ENCODE measurements at places on chromosomes 13 and 19.
A peak's percentile ranks its signal among the peaks of the same experiment; 100 is the strongest.

GRCh38 chr13:34507630-34508029 lies 434.4 kb upstream of the NBEA start:
- no peaks in the 10 kb centered on the region for H3K36me3 ChIP-seq
- no peaks in the 10 kb centered on the region for H3K4me1 ChIP-seq
- no peak overlapping the region for H3K27ac ChIP-seq

GRCh38 chr19:53102206-53102755 lies 941 bp downstream of the ZNF160 start:
- peak overlapping the region; percentile 85 for H3K4me3 ChIP-seq
- DNase-seq: no peak
- H3K27me3 ChIP-seq: no peaks in the 10 kb centered on the region
- H3K36me3 ChIP-seq: peaks cover 46% of the 10 kb centered on the region
- H3K4me1 ChIP-seq: peaks cover 34% of the 10 kb centered on the region

- no peak overlapping the region for H3K4me3 ChIP-seq
- no peaks in the 10 kb centered on the region for H3K27me3 ChIP-seq
- no peak for DNase-seq
- peak overlapping the region; percentile 69 for H3K27ac ChIP-seq
- H3K4me1 ChIP-seq: peaks cover 7% of the 10 kb centered on the region
These were observed 15.7 kb upstream of the TEX29 start for GRCh38 chr13:111304603-111305289.

DNA sequence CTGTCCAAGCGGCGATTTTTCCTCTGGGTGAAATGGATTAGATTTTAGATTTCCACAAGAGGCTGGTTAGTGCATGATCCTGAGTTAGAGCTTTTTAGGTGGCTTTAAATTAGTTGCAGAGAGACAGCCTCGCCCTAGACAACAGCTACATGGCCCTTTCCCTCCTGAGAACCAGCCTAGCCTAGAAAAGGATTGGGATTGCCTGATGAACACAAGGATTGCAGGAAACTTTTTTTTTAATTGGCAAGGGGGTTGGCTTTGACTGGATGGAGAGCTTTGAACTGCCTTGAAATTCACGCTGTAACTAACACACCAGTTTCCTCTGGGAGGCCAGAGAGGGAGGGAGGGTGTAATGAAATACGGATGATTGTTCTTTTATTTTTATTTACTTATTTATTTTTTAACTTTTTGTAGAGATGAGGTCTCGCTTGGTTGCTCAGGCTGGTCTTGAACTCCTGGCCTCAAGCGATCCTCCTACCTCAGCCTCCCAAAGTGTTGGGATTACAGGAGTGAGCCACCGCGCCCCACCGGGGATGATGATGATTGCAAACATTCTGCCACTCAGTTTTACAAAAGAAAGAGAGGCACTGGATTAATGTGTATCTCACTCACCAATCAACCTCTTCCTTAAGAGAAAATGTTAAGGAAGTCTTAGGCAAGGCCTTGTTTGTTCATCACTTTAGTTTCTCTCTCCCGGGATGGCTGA lies 1.9 kb downstream of the LDLR start:
- DNase-seq: no peak
- H3K4me3 ChIP-seq: peak overlapping the region; percentile 93
- peaks cover 55% of the 10 kb centered on the region for H3K4me1 ChIP-seq

DNA sequence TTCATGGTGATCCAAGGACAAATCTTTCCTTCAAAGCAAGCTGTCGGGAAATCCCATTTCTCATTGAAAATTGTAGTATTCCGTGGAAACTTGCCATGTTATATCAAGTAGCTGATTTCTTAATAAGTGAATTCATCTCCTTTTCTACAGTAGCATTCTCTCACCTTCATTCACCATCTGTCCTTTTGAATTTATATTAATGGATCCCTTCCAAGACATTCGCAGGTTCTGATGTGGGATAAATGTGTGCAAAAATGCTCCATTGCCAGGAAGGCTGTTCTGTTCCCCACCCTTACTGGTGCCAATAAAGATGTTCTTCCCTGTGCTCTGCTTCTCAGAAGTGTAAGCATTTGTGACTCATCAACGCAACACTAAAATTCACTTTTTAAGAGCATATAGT lies 36.2 kb downstream of the AMER2 start:
- no peaks in the 10 kb centered on the region for H3K4me1 ChIP-seq
- no peak for DNase-seq
- peaks cover 37% of the 10 kb centered on the region for H3K27me3 ChIP-seq

DNA sequence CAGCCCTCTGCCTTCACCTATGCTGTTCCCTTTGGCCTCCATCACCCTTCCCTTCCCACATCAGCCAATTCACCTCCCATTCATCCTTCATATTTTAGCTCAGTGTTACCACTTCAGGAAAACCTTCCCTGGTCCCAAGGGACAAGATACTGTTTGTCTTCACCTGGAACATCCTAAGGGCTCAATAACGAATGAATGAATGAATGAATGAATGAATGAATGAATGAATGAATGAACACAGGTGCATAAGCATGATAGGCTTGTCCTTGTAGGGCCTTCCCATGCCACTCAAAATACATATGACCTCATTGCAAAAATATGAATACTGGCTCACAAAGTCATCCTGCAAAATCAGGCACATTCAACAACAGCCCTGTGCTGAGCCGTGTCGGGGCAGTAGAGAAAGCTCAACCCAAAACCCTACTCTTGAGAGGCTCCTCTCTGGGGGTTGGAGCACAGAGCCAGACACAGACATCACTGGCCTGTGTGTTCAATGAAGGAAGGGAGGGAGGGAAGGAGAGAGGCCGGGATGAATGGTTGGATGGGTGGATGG lies 33.7 kb upstream of the TPM4 start:
- no peaks in the 10 kb centered on the region for H3K36me3 ChIP-seq
- H3K27ac ChIP-seq: no peak overlapping the region
- no peak overlapping the region for H3K4me3 ChIP-seq

GRCh38 chr19:40945645-40946044 lies 45.4 kb upstream of the CYP2B6 start:
- H3K27me3 ChIP-seq: peaks cover 16% of the 10 kb centered on the region
- no peaks in the 10 kb centered on the region for H3K36me3 ChIP-seq
- DNase-seq: no peak
- no peak overlapping the region for H3K27ac ChIP-seq

DNA sequence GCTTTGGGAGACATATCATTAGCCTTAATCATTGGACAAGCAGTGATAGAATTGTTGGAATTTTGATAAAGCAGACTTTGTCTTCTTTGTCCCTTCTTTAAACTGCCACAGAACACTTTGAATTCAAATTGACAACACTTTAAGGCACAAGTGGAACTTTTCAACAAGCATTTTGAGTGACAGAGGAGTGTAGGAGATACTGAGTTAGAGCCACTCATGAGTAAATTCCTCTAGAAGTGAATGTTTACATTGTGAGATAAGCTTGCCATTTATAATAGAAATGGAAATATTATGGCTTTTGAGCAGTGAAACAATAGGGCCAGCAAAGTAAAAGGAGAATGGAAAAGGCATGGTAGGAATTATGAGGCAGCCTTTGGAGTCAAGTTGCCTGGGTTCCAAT lies 515.8 kb downstream of the SLITRK6 start:
- H3K27me3 ChIP-seq: no peaks in the 10 kb centered on the region
- no peak overlapping the region for H3K27ac ChIP-seq
- H3K36me3 ChIP-seq: no peaks in the 10 kb centered on the region
- H3K4me1 ChIP-seq: no peaks in the 10 kb centered on the region

GRCh38 chr13:35496761-35497386 lies 20.4 kb upstream of the MAB21L1 start:
- no peak overlapping the region for H3K27ac ChIP-seq
- H3K36me3 ChIP-seq: no peaks in the 10 kb centered on the region
- no peaks in the 10 kb centered on the region for H3K27me3 ChIP-seq
- DNase-seq: no peak

DNA sequence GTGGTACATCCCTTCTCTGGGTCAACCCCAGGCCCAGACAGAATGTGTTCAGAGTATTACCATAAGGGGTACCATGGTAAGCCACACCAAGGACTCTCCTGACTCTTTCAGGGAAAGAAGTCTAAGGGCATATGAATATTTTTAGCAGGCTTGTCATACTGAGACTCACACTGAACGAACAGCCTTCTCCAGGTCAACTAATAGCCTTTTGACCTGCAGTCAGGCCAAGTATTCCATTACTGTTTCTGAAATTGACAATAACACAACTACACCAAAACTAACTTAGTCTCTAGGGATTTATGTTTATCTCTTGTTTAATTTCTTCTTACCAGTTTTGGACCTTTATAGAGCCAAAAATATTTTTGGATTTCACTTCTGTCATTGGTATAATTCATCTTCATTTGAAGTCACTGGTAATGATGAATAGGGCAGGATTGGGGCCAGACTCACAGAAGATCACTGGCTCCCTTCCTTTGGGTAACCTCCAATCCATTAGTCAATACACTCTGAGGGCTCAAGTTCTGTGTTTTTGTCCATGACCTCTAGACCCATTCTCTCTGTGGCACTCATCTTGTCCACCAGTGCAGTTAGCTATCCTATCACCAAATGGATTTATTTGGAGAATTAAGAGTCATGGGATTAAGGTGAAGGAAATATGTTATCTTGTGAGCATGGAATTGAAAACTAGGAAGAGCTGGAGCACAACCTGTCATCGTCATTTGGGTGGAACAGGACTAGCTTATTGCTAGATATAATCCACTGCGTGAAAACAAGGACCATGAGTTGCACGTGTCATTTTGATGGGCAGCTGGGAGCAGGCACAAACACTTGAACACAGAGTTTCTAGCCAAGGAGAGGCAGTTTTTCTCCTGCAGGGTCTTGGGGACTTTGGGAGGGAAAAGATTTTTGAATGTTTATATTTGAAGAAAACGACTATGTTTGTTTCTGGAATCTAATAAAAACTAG lies 313.3 kb downstream of the DCLK1 start:
- H3K4me3 ChIP-seq: no peak overlapping the region
- DNase-seq: no peak
- peaks cover 4% of the 10 kb centered on the region for H3K27me3 ChIP-seq
- H3K4me1 ChIP-seq: no peaks in the 10 kb centered on the region

Measured in activated naive CD4-positive, alpha-beta T cell treated with anti-CD3 and anti-CD28 coated beads, Interleukin-2, amount 10 ng/mL, durations not matched to agents 7 days and 5 days (primary cell).